Cortex of kidney (tissue), 1 donor: ENCODE measurements at places on chromosomes 16 and 17.

- DNase-seq, result no peak
These were observed 16.5 kb downstream of the PHKB start for GRCh38 chr16:47477679-47478078.

DNA sequence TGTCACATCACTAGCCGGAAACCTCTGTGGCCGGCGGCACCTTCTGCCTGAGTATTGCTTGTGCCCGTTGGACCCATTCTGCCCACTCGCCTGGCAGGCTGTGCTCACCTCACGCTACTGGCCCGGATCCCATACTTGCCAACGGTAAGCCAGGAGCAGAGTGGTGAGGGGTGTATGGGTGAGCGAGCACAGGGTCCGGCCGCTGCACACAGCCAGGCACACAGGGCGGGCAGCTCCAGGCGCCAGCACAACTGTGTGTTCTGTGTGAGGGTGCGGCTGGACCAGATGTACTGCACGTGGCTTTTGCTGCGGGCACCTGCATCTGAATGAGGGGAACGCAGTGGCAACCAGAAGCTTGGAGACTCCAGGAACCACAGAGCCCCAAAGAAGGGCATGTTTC is 455.7 kb downstream of the CDH8 start:
- no peak for DNase-seq

DNA sequence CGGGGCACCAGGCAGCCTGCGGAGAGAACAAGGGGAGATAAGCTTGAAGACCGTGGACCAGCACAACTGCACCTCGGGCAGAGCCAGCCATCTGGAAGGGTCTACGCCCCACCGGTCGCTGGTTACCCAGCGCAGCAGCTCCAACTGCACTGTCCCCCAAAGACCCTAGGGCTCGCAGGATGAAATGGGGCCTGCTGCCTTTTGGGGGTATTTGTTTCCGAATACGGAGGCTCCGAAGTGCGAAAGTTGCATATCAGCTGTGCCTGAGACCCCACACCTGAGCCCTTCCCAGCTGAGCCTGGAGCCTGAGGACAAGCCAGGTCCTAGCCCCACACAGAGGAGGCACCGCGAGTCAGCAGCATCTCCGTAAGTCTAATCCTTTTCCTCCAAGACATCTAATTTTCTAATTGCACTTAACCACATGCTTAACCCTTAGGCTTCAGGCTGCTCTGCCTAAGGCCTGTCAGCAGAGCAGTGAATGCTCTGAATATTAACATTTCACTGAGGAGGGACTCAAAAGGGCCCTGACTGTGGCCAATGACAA is 4.0 kb downstream of the KIFC3 start:
- DNase-seq, result no peak

- no peak for DNase-seq
These were observed 29.5 kb upstream of the SLC25A19 start for GRCh38 chr17:75318615-75319222.

DNA sequence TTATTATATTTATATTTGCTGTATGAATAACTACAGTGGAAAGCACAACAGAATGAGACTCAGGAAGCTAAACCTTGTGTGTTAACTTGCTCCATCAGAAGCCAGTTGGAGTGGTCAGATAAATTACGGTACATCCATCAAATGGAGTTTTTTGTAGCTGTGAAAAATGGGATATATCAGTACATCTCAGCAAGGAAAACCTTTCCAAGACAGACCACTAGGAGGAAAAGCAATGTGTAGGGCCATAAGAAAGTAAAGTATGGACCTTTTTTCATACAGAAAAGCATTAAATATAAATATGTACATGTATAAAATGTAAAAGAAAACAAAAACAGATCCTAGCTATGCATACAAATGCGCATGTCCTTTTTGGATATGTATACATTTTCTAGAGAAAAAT is 403.8 kb upstream of the CDH11 start:
- no peak for DNase-seq

DNA sequence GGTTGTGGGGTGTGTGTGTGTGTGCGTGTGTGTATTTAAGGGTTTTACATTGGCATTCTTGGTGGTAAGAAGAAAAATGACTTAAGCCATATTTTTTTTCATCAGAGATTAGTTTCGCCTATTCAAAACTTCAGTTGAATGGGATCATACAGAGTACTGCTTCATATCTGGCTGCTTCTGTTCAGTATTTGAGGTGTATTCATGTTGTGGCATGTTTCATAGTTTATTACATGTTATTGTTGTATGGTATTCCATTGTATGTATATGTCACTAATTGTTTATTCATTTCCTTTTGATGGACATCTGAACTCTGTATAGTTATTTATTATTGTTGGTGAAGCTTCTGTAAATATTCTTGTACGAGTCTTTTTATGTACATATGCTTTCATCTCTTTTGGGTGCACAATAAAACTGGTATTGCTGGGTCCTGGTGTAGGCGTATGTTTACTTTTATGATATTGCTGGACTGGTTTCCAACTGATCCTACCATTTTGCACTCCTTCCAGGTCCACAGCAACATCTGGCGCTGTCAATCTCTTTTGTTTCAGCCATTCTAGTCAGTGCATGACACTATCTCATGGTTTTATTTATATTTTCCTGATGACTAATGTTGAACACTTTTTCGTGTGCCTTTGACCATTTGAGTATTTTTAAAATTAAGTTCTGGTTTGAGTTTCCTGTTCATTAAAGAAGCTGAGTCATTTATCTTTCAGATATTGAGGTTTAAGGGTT is 77.4 kb upstream of the MAF start:
- no peak for DNase-seq
